Astrocyte (in vitro differentiated cells and primary cell): ENCODE measurements at places on chromosomes 7 and 10. TPM values are rescaled to one million over a fixed set of nuclear protein-coding genes. Genes with fewer than 3 reads are reported as not detected.

DNA sequence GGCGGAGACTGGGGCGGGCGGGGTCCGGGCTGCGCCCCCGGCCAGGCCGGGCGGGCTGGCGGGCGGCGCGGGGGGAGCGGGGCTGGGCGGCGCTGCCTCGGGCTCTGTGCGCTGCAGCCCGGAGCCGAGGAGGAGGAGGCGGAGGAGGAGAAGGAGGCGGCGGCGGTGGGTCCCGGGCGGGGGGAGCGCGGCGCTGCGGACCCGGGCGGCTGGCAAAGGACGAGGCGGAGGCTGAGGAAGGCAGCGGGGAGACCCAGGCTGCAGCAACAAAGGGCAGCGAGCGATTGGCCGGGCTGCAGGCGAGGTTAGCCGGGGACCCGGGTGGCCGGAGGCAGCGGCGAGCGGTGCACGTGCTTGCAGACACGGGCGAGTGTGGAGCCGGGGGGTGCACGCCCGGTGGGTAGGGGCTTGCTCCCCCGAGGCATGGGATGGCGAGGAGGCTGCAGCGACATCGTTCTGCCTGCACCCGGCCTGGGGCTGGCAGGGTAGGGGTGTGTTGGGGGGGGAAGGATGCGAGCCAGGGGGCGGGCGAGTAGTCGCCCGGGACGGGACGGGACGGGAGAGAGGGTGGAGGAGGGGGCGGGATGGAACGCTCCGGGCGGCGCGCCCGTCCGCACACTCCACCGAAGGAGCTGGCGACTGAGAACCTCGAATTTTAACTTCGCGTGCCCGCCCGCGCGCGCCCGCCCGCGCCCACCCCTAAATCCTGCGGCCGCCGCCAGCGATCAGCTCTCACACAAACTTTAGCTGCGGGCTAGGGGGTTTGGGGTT is 844 bp upstream of the KAT6B start:
- no peak for DNase-seq

DNA sequence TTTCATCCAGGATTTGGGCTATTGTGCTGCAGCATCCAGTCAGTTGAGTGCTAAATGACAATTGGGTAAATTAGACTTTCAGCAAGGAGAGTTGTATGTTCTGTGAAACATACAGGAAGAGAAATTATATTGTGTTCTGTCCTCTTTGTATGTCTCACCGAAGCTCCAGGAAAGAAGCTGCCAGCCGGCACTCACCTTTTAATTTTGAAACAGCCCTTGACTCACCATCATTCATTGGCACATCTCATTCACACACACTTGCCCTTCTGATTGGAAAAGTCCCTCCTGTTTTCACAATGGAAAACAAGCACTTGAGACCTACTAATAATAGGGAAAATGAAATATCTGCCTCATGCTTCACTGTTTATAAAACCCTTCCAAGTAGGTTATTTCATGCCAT is 495.6 kb downstream of the RPS24 start:
- no peak for DNase-seq

GRCh38 chr10:15605740-15606369 is 113.9 kb downstream of the ITGA8 start:
- DNase-seq, result no peak

The ETV1 gene
- 12.5 and 12.6 TPM in 2 replicates for total RNA-seq

- no peak for DNase-seq
Measured at GRCh38 chr7:107530751-107531150, 33.0 kb downstream of the COG5 start.

DNA sequence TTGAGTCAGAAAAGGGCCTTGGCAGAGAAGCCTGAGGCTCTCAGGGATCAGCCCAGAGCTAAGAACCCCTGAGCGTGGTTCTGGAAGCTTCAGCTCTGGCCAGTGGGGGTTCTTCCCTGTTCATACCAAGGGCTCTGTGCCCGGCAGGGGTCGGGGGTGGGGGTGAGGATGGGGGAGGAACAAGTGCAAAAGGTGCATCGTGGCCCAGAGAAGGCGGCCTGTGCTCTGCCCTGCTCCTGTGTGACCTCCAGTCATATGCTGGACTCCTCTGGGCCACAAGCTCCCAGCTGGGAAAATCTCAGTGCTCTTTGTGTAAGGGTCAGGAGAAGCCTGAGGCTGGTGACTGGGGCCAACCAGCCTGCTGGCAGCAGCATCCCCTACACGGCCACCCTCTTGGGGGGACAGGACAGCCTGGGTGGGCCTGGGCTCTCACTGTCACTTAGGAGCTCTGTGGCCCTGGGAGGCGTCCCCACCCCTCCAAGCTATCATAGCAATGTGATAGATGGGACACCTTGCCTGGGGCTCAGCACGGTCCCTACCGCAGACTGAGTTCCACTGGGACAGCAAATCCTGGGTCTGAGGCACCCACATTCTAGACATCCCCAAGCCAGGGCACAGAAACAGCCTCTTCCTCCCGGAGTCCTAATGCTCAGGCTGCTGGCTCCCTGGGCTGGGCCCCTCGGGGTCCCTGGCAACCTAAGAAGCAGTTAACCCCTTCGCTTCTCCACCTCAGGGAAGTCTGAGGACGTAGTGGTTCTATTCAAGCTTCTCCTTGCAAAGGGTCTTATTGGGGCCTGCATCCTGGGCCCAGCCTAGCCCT is 2.5 kb downstream of the MMRN2 start:
- DNase-seq, result no peak

- no peak for DNase-seq
Measured at GRCh38 chr10:130729876-130730275, 581.6 kb downstream of the TCERG1L start.

DNA sequence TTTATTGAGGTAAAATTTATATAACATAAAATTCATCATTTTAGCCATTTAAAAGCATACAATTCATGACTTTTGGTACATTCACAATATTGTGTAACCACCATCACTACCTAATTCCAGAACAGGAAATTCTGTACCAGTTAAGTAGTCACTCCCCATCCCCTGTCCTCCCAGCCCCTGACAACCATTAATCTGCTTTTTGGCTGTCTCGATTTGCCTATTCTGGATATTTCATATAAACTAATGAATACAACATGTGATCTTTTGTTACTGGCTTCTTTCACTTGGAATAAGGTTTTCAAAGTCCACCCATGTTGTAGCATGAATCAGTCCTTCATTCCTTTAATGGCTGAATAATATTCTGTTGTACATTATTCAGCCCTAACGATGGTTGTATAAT is 115.6 kb upstream of the KLF14 start:
- DNase-seq, result no peak

GRCh38 chr10:131858118-131858515 is 42.7 kb upstream of the PPP2R2D start:
- no peak for DNase-seq

DNA sequence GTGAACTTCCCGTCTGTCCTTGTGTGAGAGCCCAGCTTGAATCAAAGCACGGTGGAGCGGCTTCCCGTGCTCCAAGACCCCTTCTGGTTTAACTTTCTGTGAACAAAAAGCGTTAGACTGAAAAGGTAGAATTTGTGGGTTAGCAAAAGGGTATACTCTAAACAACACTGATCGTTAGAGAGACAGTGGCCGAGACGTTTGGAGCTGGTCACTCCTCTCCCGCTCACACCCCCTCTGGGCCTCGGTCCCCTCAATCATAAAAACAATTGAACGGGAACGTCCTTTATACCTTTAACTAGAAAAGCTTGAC is 502 bp downstream of the PRKRIP1 start:
- DNase-seq, result no peak

The SPDYE9 gene
- not detected in 2 replicates for total RNA-seq

The PYROXD2 gene
- 4.5 TPM in 2 replicates for total RNA-seq

DNA sequence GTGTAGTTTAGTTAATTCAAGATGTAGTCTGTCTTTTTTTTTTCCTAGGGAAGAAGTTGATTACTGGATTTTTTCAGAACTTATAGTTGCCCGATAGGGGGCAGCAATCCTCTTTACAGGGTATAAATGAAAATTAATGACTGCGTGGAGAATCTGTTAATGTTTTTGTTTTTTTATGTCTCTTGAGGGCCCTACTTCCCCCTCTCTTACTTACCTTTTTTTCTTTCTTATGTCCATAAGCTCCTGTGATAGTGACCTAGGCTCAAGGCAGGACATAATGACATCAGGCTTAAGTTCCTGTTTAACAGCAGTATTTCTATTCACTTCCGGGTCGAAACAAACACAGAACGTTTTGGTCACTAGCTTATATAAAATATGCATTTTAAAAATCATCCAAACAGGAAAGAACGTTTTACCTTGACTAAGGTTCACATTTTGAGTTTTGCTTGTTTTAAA is 18.8 kb downstream of the CDC123 start:
- DNase-seq, result no peak

DNA sequence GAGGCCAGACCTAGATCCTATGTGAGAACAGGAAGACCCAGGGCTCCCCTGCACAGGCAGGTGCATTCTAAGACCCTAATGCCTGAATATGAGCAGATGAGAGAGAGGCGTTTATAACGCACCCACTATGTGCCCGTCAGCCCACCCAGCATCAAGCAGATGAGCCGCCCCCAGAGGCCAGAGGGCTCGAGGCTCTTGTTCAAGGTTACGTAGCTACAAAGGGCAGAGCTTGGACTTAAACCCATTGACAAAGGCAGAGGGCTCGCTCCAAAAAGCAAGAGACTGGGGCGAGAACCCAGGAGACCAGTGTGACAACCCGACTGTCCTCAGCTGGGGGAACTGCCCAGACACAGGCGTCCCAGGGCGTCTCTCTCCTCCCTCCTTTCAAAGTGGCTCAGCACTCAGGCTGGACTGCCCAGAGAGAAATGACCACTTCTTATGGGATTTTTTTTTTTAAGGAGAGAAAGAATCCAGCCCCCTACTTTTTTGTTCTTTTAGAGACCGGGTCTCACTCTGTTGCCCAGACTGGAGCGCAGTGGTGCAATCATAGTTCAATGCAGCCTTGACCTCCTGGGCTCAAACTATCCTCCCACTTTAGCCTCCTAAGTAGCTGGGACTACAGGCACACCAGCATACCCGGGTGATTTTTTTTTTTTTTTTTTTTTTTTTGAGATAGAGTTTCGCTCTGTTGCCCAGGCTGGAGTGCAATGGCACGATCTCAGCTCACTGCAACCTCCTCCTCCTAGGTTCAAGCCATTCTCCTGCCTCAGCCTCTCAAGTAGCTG is 40.1 kb downstream of the TNRC18 start:
- DNase-seq, result no peak

GRCh38 chr7:69935107-69935506 is 336.8 kb downstream of the AUTS2 start:
- no peak for DNase-seq

DNA sequence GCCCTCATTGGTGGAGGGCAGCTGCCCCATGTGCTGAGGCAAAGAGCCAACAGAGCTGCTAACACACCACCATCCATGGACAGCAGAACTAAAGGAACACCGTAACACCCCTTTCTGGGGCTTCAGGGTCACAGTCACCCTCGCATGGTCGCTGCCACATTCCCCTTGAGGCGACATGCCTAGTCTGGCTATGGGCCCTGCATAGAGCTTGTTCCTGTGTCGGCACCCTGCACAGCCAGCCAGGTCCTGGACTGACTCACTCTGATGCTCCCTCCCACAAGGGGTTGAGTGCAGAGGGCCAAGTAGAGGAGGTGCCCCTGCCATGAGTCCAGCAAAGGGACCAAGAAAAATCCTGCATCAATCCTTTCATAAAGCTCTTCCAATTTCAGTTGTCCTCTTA is 77.8 kb downstream of the GNAT3 start:
- no peak for DNase-seq

DNA sequence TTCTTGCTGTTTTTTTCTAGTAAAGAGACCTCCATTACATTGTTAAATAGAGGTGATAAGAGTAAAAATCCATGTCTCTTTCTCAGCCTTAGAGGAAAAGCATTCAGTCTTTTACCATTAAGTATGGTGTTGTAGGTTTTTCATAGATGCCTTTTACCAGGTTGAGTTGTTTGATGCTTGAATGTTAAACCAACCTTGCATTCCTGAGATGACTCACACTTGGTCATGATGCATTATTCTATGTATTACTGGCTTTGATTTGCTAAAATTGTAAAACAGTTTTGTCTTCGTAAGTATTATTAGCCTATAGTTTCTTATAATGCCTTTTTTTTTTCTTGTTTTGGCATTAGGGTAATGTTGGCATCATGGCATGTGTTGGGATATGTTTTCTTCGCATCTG is 90.0 kb downstream of the ANKRD61 start:
- DNase-seq, result peak; percentile 14

DNA sequence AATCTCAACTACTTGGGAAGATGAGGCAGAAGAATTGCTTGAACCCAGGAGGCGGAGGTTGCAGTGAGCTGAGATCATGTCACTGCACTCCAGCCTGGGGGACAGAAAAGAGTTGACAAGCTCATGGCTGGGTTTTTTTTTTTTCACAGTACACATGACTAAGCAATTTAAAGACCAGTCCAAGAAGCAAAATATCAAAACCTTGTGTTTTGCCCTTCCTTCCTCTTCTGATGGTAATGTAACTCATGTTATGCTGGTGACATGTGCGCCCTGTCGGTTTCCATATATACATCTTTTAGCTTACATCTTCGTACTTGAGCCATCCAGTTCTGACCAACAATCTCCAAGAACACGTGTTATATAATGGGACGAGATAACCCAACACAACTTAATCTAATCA is 237.7 kb upstream of the PLXDC2 start:
- DNase-seq, result no peak

The SMKR1 gene
- total RNA-seq, result not detected in 2 replicates

DNA sequence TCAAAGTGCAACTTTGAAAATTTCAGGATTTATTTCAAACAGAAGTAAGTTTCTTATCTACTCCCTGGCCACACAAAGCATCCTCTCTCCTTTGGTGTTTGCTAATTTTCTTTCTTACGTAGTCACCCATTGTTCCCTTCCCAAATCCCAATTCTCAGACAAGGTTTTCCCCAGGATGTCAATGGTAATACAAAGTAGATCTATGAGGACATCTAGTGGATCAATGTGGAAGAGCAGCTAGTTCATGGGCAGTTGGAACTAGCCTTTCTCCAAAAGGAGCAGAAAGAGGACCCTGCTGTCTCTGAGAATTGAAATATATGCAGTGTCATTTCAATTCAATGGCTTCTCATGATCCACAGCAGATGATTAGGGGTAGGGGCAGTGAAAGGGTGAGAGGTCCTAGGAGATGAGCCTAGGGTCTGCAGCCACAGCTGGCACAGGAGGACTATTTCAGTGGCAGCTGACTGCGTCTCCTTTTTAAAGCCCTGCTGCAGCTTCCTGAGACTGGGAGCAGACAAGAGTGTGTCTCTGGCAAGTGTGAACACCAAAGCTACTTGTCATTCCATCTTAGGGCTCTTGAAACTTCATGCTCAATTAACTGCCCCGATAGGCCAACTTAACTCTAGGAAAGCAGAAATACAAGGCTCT is 632.6 kb downstream of the KCNMA1 start:
- peak; percentile 41 for DNase-seq

The SFXN2 gene
- 8.4 and 9.1 TPM in 2 replicates for total RNA-seq

DNA sequence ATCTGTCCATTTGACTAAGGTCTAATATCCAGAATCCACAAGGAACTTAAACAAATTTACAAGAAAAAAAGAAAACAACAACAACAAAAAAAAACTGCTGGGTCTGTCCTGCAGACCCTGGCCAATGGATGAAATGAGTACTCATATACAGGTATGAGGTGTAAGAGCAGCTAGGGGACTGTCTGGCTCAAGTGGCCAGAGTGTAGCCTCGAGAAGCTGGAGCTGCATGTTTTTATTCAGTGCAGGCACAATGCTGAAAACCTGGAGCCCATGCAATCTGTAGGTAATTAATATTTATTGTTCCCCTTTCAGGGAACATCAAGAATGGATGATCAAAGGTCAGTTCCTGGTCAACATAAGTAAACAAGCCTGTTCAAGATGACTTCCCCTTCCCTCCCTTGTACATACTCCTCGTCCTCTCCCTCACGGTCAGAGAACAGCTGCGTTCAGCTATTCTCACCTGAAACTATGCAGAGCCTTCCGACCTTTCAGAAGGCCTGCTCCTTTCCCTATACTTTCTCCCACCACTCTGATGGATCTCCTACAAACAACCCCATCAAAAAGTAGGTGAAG is 15.5 kb downstream of the CYP2C19 start:
- DNase-seq, result no peak

The GET4 gene
- 32.1 and 43.0 TPM in 2 replicates for total RNA-seq

The KLHL7 gene
- 34.6 and 38.7 TPM in 2 replicates for total RNA-seq

The UPF2 gene
- total RNA-seq, result 19.7 and 23.2 TPM in 2 replicates
